Forelimb muscle (tissue), 1 donor: ENCODE measurements at places on chromosomes 1 and 21. TPM values are rescaled to one million over a fixed set of nuclear protein-coding genes. Genes with fewer than 3 reads are reported as not detected.

Gene MATN1
- 1.1 TPM for polyA plus RNA-seq

Gene SYT14
- 1.7 TPM for polyA plus RNA-seq

- no peak for DNase-seq
Observed at GRCh38 chr1:16189003-16189402, 23.4 kb downstream of the ARHGEF19 start.

DNA sequence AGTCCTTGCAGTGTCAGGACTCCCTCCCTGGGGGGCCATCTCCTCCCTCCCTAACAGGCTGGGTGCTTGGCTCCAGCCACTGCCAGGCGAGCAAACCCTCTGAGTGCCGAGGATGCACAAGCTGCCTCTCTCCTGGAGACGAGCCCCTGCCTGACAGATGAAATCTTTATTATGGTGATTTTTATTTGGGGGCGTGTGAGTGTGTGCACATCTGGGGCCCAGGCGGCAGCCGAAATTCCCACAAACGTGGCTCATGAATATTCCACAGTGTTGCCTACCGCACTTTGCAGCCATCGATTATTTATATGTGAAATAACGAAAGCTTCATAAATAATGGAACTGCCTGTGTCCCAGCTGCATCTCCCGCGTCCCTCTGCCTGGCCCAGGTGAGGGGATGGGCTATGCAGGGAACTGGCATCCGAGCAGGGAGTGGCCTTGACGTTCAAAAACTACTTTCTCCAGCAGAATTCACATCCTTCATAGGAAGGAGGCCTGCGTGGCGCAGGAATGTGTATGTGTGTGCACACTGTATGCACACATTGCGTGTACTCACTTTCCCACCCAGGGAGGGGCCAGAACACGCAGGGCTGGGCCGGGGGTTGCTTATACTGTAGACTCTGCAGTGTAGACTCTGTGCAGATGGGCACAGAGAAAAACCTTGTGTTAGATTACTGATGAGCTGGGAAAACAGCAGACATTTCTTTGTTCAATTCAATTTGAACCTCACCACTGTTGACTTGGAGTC, 73.1 kb downstream of the UBIAD1 start:
- no peak for DNase-seq

DNA sequence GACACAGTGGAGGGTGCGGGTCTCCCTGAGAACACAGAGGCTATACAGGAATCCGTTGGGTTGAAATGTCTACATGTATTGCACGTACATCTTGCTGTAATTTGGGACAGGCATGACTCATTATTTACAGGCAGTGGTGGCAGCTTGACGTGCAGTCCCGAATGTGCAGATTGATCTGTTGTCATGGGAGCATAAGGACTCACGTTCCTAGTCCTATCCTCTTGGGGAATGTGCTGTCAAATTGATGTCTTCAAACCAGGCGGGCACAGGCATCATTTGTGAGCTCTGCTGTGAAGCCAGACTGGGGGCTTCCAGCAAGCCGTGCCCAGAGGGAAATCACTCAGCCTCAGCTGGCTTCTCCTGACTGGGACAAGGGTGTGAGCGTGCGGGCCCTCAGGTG, 40.5 kb downstream of the S100B start:
- no peak for DNase-seq
